ENCODE measurements at places on chromosomes 12 and 14.

GRCh38 chr12:75602106-75602505, 90.7 kb upstream of the KRR1 start:
- no peak for DNase-seq

DNA sequence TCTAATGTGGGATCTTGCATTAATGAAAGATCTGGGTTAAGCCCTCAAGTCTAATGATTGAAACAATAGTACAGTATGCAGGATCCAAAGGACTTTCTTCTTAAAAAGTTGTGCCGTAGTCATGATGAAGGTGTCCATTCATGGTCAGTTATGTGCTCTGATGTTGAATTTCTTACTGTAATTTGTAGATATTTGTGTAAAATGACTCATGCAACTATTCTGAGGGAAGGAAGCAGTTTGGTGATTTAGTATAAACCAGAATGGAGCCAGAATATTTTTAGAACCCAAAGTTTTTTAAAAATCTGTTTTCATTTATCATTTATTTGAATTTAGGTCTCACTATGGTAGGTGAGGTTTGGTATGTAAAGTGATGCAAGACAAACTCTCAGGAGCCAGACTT, 151.2 kb downstream of the AKAP6 start:
- DNase-seq: no peak

DNA sequence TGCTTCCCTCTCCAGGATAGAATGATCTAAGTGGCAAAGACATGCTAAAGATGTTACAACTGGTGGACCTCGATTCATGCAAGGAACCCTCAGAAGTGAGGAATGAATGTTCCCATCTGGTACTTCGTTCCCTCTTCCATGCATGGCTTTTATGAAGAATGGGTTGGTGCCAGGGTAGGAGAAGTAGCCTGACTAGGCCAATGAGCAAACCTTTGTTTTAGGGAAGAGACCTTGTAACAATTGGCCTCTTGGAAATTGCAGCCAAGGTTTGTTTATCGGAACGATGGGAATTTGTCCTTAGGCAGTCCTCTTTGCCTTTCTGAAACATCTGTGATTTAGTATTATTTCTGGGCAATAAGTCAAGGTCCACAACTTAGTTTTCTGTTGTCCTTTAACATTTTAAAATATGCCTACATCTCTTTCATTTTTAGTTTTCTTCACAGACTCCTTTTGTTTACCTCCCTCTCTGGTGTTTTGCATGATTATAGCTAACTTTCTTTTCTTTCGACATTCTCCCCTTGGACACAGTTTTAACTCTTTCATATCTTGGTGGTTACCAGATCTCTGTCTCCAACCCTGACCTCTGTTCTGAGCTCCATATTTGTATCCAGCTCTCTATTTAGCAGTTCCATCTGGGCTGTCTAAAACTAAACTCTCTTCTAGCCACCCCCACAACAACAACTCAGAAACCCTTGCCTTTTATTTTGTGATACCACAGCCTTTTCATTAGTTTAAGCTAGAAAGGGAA, 70.0 kb downstream of the DIP2B start:
- no peak for DNase-seq

GRCh38 chr14:68104518-68104917, 284.9 kb downstream of the RAD51B start:
- no peak for DNase-seq

DNA sequence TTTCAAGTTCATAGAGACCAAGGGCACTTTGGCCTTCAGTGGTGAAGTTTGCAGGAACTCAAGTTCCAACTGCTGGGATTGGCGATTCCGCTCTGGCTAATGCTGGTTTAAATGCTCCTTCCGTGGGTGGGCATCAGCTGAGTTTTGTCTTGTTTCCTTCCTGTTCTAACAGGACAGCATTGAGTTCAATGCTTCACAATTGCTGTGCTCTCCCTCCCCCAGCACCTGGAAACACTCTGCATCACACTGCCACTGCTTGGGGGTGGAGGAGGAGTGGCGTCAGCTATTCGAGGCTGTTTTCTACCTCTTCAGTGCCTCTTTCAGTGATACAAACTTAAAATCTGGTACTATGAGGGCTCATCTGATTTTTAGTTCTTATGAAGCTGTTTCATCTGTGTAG, 634.9 kb downstream of the FSCB start:
- DNase-seq: no peak

DNA sequence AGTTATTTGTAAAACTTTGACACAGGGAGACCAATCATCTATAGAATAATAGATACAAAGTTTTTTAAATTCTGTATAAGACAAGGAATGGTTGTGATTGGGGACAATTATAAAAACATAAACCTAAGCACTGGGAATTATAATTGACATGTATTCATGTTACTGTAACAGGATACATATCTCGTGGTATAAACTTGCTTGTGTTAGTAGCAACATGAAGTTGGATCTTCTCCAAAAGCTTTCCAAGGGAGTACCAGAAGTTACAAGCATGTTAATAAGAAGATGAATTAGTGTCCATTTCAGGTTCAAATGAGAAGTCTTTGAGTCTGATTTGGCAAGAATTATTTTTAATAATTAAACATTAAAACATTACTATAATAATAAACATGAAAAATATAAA, 42.2 kb downstream of the CDKL1 start:
- no peak for DNase-seq

DNA sequence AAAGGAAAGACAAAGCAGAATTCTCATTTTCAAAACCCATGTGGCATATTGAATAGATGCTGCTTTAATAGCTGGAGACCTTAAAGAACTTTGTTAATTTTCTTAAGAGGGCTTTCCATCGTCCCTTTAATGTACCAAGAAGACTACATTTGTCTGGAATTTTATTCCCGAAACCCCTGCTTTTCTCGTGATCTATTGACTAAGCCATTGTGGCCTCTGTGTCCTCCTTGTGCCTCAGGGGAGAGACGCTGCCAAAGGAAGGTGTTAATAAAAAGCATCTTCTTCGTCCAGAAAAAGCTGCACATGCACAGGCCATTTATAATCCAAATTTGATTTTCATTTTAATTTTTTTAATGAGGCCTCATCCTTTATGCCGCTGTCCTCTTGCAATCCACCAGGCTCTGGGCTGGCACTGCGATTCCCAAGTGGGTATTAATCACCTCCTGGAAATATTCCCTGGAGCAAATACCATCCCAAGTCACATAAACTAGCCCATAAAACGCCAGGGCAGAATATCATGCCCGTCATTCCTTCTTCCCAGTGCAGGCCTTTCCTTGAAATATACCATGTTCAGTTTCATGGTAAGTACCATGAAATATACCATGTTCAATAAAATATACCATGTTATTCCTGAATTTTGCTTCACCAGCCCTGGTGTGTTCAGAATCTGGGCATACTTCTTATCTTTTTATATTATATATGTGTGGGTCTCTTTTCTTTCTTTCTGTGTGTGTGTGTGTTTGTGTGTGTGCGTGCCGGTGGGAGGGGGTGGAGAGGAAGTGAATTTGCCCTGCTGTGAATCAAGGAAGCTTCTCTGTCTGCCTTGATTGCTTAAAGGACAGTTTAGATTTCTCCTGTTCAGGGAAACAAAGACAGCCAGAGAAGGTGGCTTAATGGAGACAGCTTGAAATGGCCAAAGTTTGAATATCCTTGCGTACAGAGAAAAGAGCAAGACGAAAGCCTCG, 147.6 kb downstream of the PHETA1 start:
- no peak for DNase-seq

GRCh38 chr12:107378609-107379008, 285.3 kb upstream of the CRY1 start:
- no peak for DNase-seq

DNA sequence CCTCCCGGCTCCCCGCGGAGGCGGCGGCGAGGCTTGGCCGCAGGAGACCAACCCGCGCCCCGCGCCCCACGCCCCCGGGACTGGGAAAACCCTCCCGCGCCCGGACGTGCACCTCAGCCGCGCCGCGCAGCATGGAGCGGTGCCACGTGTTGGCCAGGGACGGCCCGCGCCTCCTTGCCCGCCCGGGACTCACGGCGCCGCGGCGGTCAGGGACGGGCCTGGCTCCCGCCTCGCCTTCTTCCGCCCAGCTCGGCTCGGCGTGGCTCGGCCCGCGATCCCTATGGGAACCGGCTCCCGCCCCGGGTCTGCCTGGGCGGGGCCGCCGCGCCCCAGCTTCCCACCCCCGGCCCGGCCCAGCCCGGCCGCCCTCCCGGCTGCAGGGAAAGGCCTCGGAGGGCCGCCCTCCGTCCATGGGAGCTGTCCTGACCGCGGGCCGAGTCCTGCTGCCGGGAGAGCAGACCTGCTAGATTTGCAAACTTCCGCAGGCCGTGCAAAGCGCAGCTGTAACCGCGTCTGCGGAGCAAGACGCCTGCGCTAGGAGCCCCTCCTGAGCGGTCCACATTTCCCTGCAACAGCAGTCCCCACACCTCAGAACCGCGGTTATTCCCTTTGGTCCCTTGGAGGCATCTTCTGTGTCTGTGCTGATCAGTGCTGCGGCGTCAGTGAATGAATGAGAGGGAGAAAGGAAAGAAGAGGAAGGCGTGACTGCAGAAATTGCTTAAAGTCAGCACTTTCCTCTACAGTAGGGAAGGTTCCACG, at the start of gene CDKL1:
TSS of gene CDKL1 (minus strand) at position 251 of the 759 bp plus-strand sequence. CDS start 1,013 bp downstream, outside the sequence.
- DNase-seq: no peak

DNA sequence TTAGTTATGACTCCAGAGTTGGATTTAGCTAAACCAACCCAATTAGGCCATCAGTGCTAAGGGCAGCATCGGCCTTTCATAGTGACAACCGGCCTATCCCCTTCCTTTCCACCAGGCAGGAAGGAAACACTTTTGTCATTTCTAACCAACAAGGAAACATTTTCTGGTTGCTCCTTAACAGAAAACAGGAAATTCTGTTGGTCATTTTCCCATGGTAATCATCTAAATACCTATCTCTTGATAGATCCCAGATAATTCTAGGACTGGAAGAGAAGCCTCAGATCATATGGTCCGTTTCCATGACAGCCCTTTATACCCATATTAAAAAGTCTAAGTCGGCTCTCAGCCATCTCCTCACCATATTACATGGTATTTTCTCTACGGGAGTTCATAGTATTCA, 79.2 kb upstream of the USP44 start:
- DNase-seq: no peak

GRCh38 chr12:12294215-12295005, 27.6 kb upstream of the LRP6 start:
- no peak for DNase-seq

GRCh38 chr12:47715877-47716548, 9.3 kb downstream of the ENDOU start:
- DNase-seq: no peak

GRCh38 chr12:108826101-108826806, 31.1 kb downstream of the SSH1 start:
- no peak for DNase-seq

GRCh38 chr12:65728848-65729793, 95.2 kb upstream of the HMGA2 start:
- no peak for DNase-seq

DNA sequence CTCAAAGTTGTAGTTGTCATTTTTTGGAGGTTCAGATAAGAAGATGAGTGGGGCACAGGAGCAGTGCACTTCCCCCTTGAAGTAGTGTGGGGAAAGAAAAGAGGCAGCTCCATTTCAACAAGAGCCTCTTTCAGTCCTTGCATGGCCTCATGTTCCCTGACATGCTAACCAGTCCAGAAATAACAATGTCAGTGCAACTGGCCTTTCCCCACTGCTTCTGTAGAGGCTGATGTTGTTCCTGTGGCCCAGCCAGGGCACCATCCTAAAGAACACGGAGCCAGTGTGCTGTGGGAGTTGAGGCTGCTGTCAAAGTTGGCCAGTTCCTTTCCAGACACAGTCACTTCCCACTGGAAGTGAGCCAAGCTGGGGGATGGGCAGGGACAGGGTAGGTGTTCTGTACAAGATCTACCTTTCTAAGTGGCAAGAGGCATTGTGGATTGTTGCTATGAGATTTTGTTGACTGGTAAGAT, 77.7 kb upstream of the SLC38A2 start:
- DNase-seq: no peak
